ENCODE measurements at places on chromosomes 1 and 21. TPM values are rescaled to one million over a fixed set of nuclear protein-coding genes. Genes with fewer than 3 reads are reported as not detected.

The WARS2 gene
- 14.8 TPM for total RNA-seq

The ESPN gene
- total RNA-seq = not detected

The COL9A2 gene
- 6.7 TPM for total RNA-seq

The BARHL2 gene
- not detected for total RNA-seq

The LCE2A gene
- not detected for total RNA-seq

The TSPAN1 gene
- total RNA-seq = 71.6 TPM

The HJV gene
- 0.35 TPM for total RNA-seq

The PRKACB gene
- 9.5 TPM for total RNA-seq

The KLHDC9 gene
- total RNA-seq = 6.5 TPM

The NTMT2 gene
- total RNA-seq = not detected

- no peak for DNase-seq
These were observed at the start of gene NPR1 for GRCh38 chr1:153678519-153679336. NPR1 (plus strand) TSS chr1:153678688; CDS start chr1:153679109, 421 bp downstream.

- no peak for DNase-seq
These were observed 356.4 kb upstream of the ST6GALNAC5 start for GRCh38 chr1:76510672-76511557.

DNA sequence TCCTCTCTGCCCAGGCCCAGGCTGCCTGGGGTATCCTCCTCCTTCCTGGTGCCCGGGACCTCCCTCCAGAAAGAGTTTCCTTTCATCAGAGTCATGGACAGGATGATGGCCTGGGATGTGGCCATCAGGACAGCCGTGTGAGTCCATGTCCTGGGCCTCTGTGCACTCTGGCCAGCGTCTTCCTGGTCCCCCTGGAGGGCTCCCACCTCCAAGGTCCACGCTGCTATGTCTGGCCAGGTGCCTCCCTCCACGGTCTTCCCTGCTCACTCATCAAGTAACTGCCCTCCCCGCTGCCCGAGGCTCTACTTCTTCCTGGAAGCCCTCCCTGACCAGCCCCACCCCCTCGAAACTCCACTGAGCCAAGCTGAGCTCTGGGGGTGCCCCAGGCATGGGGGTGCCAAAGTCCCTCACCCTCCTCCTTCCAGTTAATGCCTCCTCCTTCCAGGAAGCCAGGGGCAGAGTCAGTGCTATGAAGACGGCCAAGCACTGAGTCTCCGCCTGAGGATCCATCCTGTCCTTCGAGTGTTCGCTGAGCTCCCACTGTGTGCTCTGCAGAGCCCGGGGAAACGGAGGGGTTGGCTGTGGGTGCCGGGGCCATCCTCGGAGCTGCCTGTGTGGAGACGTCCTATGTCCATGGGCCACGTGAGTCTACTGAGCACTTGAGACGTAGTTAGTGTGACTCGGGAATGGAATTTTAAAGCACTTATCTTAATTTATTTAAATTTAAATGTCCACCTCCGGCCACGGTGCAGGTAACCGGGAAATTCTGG, 28.5 kb upstream of the TTC34 start:
- no peak for DNase-seq

- no peak for DNase-seq
These were observed 16.9 kb upstream of the THRAP3 start for GRCh38 chr1:36207339-36207738.

DNA sequence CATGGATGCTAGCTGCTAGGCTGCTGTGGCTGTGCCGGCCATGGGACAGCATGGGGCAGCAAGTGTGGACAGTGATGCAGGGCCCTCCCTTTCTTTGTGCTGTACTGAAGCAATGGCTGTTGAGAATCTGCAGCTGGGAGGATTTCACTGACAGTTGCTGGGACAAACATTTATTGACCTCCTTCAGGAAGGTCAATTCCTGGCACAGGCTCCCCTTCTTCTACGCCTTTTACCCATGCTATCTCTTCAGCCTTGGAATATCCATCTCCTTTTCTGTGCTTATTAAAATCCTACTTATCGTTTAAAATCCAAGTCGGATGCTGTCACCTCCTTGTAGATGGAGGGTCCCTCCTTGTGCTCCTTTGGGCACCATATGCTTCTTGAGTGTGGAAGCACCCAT, 213.1 kb upstream of the USP24 start:
- DNase-seq = no peak

GRCh38 chr1:77857552-77857951, 30.9 kb upstream of the NEXN start:
- no peak for DNase-seq

GRCh38 chr1:201013031-201013485, 10.5 kb downstream of the KIF21B start:
- DNase-seq = no peak

- peak; percentile 10 for DNase-seq
These were observed 182.6 kb downstream of the VAV3 start for GRCh38 chr1:107782217-107782845.

- no peak for DNase-seq
These were observed 45.9 kb downstream of the MORN1 start for GRCh38 chr1:2345297-2346075.

DNA sequence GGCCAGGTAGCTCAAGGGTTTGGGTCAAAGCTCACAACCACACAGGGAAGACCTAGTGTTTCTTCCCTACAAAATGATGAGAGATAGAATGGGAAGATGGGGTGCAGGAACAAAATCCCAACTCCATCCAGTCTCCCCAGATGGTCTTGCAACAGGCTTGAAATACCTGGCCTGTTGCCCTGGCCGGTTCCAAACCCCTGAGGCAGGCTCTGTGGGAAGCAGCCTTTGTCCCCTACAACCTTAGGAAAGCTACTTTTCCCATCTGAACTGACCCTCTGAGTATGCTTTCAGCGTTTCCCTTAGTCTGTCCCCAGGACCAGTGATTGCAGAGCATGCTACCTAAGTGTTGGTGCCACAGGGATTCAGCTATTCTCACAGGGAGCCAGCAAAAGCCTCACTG, 104.0 kb downstream of the GDAP2 start:
- no peak for DNase-seq

GRCh38 chr1:39679821-39680220, 7.9 kb upstream of the NT5C1A start:
- DNase-seq = no peak

GRCh38 chr1:154847891-154848290, 22.2 kb downstream of the KCNN3 start:
- DNase-seq = no peak

DNA sequence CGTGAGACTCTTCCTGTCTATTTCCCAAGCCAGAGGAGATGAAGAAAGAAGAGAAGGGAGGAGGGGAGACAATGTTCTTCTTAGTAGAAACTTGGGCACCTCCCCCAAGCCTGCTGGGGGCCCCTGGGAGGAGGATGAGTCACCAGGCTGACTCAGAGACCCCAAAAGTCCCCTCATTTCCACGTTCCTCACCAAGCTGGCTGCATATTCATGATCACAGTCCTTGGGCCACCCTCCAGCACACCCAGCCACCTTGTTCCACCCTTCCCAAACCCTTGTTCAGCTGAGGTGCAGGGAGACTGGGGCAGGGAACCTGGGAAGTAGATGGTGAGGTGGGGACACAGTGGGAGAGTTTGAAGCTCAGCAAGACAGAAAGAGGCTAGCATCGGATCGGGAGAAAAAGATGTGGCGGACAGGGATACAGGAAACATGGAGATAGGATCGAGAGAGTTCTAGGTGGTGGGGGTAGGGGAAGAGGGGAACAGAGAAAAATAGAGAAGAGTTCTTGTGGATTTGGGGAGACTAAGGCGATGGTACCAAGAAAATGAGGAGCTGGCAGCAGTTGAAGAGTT, 712 bp downstream of the RAB13 start:
- peak; percentile 44 for DNase-seq

GRCh38 chr1:160829766-160830165, 32.9 kb downstream of the CD244 start:
- no peak for DNase-seq

DNA sequence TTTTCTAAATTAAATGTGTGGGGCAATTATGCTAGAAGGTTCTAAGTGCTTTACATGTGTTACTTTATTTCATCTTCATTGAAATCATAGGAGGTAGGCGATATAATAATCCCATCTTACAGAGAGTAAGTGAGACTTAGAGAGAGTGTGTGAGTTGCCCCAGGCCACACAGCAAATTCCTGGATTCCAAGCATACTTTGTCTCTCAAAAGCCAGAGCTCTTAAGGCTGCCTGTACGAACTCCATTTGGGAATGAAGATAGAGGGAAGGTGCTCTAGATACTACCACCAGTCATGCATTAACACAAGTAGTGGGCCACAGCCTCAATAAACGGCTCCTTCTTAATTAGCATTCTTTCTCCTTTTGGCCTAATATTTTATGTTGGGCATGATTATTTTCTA, 170.1 kb downstream of the SIPA1L2 start:
- DNase-seq = no peak

DNA sequence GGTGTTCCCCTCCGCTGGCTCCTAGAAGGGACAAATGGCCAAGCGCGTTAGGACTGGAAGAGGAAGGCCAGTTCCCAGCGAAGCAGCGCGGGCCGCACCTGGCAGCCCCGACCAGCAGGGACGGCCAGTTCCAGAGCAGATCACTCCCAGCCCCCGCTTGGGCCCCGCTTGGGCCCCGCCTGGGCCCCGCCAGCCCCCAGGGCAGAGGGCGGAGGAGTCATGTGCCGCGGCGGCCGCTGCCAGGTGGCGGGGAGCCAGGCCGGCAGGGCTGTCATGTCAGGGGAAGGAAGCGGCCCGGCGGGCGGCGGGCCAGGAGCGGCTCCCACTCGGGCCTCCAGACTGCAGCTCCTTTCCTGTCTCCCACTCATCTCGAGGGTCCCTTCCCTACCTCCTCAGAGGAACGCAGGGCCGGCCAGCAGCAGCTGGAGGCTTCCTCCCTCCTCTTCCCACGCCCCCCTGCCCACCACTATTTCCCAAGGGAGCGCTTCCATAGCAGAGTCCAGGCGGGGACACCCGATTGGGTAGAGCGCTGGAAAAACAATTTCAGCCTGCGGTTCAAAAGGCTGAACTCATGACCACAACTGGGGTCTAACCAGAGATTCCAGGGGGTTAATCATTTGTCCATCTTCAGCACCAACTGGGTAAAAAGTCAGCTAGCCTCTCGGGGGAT, 16.5 kb downstream of the ZNF697 start:
- DNase-seq = peak; percentile 82

- DNase-seq = no peak
These were observed 3.3 kb downstream of the NPPB start for GRCh38 chr1:11855430-11855829.

- no peak for DNase-seq
These were observed 15.2 kb downstream of the SSX2IP start for GRCh38 chr1:84675106-84675505.

DNA sequence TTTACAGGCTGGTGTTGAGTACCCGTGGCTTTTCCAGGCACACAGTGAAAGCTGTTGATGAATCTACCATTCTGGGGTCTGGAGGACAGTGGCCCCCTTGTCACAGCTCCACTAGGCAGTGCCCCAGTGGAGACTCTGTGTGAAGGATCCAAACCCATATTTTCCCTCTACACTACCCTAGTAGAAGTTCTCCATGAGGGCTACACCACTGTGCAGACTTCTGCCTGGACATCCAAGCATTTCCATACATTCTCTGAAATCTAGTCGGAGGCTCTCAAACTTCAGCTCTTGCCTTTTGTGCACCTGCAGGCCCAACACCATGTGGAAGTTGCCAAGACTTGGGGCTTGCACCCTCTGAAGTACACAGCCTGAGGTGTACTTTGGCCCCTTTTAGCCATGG, 227.8 kb downstream of the BACH1 start:
- DNase-seq = no peak

DNA sequence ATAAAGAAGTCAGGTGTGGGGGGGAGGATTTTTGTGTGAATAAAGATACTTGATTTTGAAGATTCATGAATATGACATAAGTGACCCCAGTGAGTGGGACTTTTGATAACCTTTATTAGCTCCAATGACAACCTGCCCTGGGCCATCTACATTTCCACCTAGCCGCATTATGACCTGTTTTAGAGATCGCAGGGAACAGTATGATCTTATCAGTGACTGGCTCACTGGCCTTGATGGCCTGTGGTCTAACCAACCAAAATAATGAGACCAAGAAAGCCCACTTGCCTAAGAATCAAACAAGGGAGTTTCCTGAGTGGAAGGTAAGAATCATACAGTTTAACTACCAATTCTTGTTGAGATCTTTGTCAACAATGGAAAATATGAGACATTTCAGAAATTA, 1.8 kb downstream of the ELAPOR1 start:
- DNase-seq = no peak

Measured in epithelial cell of proximal tubule (primary cell).